ENCODE measurements at places on chromosomes 2 and 18.

- DNase-seq = no peak
These were observed 429.2 kb downstream of the TDRD15 start for GRCh38 chr2:21552981-21553380.

GRCh38 chr18:50729986-50730385 is 89.8 kb downstream of the MRO start:
- DNase-seq = no peak

DNA sequence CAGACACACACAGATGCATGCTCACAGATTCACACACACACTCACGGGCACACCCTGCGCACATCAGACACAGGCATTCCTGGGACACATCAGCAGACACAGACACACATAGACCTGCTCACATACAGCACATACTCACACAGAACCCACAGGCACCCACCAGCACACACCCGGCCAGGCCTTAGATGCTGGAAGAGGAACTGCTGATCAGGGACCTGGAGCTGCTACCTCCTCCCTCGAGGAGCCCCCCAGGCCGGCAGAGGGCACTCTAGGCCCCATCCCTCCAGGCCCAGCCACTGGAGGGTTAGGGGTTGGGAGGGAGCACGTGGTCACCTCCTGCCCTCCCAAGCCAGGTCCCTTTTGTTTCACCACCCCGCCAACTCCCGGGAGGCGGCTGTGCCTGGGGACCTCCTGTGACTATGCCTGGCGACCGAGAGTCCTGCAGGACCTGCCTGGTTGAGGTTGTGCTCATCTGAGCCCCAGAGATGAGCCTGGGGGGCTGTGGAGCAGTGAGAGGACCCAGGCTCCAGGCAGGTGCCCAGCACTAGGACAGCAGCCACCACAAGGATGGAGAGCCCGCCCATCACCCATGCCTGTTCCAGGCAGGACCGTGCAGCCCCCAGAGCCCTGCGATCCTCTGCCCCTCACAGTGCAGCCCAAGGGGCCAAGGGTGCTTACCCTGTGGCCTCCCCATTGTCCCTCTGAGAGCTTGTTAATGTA is 21.0 kb upstream of the PTMA start:
- no peak for DNase-seq

GRCh38 chr18:13451213-13451540 is 232.6 kb downstream of the LDLRAD4 start:
- DNase-seq = no peak

GRCh38 chr2:224958462-224958857 is 83.8 kb downstream of the DOCK10 start:
- DNase-seq = no peak

DNA sequence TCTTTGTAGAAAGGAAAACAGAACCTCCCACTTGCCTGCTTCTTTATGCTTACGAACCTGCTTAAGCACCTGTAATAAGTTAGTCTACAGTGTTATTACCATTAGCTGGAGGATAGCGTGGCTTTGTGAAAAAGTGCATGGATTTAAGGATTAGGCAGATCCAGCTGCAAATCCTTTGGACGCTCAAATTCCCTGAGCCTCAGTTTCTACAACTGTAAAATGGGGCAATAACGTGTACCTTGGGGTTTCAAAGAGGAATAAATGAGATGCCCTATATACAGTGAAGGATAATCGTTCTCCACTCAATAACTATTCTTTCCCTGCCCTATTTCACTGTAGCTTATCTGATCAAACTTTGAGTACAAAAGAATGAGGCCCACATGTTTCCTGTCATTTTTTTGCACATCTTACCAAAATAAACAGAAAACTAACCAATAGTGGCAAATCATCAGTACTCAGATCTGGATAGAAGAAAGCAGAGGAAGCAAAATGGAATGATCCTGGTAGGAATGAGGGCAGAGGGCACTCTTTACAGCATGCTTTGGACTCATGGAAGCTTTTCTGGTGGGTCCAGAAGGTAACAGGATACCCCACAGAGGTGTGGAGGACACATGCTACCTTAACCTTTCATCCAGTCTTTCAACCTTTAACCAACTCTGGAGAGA is 14.8 kb downstream of the MOGAT1 start:
- no peak for DNase-seq

- DNase-seq = no peak
These were observed 29.3 kb upstream of the ACAA2 start for GRCh38 chr18:49842656-49843055.

DNA sequence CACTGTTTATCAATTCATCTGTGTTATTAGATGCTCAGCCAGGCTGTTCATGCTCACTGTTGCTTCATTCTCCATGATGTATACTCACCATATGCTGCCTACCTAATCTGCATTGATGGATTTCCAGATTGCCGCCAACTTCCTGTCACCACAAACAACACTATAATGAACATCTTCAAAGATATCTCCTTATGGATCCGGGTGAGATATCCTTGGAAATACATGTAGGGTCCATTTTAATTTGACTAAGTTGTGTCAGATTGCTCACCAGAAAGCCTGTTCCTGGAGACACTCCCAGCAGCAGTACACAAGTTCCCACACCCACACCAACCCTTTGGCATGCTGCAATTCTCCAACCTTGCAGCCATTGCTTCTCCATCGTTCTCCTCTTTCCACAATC is 547.5 kb upstream of the TNP1 start:
- no peak for DNase-seq

DNA sequence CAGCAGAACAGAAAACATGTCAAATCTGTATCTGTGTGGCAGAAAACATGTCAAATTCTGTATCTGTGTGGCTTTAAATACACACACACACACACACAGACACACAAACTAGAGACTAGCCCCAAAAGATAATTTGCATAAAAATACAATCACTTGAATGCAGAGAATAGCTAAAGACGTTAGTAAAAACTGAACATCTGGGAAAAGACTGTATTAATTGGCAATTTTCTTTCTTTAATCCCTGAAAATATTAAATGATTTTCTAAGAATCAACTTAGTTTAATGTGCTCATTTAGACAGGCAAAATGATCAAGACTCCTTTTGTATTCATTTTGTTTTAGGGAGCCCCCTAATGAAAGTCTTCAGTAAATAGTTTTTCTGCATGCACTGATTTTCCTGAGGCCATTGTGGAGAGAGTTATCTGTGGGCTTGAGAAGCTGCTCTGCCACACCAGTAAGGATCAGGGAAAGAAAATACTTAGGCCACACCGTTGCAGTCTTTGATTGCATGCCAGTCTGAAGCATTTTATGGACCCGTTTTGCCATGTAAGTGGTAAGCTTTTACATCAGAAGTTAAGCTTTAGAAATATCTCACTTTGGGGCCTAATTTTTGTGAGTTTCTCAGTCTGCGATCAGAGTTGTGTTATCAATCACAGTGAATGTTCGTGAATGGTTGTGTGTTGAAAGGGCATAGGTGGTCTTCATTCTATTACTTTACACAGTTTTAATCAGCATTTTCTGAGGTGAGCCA is 2.2 kb downstream of the SPATS2L start:
- DNase-seq = no peak

DNA sequence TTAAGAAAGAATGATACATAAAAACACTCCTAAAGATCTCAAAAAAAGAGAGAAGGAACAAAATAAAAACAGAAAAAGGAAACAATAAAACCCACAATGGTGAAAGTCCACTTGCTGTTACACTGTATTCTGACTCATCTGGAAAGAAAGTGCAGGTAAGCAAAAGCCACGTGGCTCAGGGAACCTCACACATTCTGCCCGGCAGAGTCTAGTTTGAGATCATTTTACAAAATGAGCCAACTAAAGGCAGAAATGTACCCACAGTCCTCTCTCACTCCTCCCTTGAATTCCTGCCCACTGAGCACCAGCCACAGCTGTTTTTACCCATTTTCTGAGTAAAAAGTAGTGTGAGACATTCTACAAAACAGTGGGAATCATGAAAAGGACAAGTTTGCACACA is 10.0 kb downstream of the KCNH7 start:
- DNase-seq = no peak

DNA sequence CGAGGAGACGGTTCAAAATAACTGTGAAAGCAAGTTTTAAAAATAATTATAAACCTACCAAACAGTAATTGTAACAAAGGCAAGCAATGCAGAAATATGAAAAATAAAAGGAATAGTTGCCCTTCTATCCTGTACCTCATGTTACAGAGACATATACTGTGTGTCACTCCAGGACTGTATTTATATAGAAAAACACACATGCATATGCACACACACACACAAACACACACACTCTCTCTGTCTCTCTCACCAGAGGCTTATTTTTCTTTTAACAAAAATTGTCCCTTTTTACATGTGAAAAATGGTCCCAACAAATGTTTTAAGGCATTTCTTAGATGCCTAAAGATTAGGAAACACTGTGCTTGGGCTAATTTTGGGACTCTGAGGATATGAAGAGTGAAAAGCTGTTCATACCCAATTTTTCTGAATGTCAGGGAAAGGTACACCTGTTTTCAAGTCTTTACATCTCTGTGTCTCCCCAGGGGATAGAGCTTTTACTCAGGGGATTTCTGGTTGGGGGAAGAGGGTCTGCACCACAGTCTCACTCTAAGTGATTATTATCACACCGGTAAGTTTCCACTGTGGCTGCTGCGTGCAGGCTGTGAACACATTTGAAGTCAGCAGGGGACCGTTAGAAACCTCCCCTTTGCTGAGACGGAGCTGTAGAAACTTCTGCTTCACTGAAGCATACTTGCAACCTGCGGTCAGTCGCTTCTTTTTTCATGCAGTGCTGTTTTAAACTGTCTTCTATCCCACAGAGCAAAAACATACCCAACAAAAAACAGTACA is 51.4 kb upstream of the SPAG16 start:
- DNase-seq = no peak

DNA sequence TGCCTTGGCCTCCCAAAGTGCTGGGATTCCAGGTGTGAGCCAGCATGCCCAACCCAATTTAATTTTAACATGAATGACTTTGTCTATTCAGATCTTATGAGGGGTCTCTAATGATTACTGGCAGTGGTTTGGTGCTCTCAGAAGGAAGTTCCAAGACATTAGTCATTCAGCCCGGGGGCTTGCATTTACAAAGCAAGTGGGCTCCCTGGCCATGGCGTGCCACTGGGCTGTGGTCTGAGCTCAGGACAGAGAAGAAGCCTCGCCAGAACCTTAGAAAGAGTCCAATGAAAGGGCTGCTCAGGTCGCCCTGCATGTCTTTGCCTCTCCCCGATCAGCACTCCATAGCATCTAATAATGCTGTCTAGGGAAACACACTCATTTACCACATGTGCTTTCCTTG is 182.6 kb upstream of the CHAC2 start:
- DNase-seq = no peak

- DNase-seq = no peak
These were observed 2.8 kb upstream of the PROM2 start for GRCh38 chr2:95271381-95271971.

- no peak for DNase-seq
These were observed 68.7 kb upstream of the FN1 start for GRCh38 chr2:215504547-215504946.

DNA sequence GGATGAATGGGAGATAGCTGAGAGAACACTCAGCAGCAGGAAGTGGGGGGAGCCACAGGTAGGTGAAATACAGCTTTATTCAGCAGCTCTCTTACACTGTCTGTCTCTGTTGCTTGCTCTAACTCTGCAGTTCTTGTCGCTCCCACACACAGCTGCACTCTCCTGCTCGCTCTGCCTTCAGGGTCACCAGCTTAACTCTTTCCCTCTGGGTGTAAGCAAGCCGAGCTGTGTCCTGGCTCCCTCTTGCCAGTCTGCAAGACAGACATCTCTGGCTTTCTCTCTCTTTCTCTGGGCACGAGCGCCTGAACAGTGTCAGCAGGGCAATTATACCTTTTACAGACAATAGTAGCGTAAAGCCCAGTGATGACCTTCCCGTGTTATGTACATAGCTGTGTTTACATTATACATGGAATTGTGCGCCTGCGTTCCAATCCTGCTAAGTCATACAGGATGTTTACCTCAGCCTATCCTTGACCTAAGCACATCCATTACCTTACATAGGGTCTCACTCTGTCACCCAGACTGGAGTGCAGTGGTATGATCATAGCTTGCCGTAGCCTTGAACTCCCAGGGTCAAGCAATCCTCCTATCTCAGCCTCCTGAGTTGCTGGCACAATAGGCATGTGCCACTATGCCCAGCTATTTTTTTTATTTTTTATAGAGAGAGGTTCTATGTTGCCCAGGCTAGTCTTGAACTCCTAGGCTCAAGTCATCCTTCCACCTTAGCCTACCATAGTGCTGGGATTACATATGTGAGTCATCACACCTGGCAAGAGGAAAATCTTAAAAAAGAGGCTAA is 57.8 kb upstream of the CHN1 start:
- DNase-seq = no peak

DNA sequence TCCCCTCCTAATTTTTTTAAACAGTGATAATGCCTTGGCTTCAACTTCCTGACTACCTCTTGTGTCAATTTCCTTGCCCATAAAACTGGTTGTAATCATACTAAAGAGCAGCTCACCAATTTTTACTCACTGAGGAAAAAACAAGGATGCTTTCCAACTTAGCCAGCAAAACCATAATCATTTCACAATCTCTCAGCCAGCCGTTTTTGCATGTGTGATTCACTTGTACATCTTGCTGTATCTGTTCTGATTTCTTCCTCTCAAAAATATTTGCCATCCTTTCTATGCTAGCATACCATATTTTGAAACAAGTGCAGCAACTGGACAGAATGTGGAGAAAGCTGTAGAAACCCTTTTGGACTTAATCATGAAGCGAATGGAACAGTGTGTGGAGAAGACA is 60.7 kb downstream of the RAB27B start:
- no peak for DNase-seq

GRCh38 chr2:60556175-60556574 is 2.7 kb upstream of the BCL11A start:
- no peak for DNase-seq

DNA sequence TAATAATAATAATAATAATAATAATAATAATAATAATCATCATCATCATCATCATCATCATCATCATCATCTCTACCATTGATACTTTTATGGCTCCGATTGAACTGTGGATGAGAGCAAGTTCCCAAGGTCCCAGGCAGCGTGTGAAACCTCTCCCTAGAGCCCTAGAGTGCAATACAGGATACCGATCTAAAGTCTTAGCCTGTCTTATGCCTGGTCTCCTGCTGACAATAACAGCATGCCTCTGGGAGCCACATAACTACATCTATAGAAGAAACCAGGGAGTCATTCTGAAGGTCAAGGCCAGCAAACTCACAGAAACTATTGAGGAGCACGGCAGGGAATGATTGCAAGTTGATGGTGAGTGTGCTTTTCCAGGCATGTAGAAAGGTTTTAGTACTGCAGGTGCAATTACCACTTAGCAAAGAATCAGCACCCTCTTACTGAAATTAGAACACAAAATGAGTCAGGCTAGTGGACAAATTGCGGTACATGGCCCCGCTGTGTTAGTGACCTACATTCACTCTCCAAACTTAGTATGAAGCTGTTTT is 457.2 kb upstream of the CDH20 start:
- DNase-seq = no peak

GRCh38 chr2:86037141-86037794 is 68.4 kb downstream of the POLR1A start:
- DNase-seq = peak; percentile 65

DNA sequence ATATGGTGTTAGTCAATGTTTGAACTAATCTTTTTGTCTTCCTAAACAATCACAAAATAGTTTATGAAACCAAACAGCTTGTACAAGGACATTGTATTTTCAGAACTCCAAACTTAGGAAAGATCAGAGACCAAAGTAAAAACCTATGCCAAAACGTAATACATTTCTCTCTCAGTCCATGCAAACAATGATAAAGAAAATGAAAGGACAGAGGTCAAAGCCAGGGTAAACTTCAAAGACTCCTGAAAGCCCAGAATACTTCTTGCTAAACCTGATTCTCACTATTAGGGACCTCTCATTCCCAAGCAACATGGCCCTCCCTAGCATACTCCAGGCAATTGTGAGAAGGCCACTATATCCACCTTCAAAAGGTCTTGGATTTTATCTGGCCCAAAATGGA is 105.1 kb upstream of the GALNT5 start:
- no peak for DNase-seq

- DNase-seq = no peak
These were observed 50.6 kb downstream of the SLC16A14 start for GRCh38 chr2:230018153-230018552.
